ENCODE measurements at places on chromosomes 3 and 15.

DNA sequence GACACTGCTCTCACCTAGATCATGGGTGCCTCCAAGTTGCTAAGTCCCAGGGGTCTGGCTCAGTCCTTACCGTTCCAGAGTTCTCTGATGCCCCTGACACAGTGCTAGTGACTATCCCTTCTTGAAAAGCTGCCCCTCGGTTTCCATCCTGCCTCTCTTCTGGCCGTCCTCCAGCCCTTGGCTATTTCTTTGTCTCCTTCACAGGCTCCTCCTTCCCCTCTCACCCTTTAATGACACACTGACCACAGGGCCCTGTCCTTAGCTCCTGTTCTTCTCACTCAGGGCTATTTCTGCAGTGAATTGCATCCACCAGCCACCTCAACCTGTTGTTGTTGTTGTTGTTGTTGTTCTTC, 31.1 kb downstream of the SLC28A1 start:
- no peak for DNase-seq

- peak; percentile 39 for DNase-seq
Observed at GRCh38 chr3:125512135-125512920, 7.7 kb downstream of the SNX4 start.

DNA sequence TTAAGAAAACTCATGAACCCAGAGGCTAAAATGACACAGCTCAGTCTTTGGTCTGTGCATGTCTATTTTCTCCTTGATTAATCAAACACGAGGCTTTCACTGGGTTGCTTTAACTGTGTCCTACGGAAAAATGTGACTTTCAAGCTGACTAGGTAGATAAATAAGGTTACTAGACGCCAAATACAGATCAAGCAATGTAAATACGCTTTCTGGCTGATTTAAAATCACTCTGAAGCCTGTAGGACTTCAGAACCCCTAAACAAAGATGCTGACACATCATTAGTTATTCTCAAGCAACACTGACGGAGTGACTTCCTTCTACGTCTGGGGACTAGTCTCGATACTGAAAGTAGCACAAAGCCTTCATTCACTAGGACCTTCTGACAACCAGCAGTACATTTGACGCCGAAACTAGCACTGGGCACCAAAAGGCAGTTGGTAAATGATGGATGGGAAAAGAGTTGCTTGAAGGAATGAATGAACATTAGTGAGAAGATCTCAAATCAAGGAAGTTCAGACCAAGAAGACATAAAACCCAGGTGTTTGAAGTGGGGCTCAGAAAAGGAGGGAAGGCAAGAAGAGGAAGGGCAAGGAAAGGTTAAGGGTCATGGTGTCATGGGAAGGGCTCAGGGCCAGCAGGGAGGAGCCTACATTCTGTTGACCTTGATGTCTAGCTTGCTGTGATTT, 67.1 kb upstream of the CDV3 start:
- DNase-seq, result no peak

DNA sequence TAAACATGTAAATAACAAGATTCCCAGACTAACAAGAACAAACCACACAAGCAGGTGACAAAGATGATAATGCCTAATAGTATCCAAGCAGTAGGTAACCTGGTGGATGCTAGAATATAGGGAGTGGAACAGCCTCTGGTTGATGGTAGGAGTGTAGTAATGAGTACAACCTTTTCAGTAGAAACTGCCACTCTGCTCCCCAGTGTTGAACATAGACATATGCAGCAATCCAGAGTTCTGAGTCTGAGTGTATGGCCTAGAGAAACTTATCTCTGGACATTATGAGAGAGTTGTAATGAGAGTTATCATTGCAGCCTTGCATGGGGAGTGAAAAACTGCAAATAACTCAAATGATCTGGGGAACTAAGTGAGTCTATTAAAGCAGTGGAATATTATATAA, 76.1 kb upstream of the ACAD9 start:
- no peak for DNase-seq

DNA sequence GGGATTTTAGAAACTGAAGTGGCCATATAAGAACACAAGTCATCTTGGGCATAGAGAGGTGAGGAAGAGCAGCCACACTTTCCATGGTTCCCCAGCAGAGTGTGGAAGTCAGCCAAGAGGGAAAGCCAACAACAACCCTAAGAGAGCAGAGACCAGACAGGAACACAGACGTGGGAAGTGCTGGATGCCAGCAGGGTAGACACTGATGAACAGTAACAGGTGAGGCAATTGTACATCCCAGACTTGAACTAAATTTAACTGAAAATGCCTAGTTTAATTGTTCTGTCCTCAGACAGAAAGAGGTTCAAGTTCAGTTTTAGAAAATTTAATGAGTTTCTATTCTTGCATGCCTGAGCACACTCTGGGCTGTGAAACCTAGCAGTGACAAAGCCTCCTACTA, 212.1 kb downstream of the ATP8B4 start:
- DNase-seq, result no peak

DNA sequence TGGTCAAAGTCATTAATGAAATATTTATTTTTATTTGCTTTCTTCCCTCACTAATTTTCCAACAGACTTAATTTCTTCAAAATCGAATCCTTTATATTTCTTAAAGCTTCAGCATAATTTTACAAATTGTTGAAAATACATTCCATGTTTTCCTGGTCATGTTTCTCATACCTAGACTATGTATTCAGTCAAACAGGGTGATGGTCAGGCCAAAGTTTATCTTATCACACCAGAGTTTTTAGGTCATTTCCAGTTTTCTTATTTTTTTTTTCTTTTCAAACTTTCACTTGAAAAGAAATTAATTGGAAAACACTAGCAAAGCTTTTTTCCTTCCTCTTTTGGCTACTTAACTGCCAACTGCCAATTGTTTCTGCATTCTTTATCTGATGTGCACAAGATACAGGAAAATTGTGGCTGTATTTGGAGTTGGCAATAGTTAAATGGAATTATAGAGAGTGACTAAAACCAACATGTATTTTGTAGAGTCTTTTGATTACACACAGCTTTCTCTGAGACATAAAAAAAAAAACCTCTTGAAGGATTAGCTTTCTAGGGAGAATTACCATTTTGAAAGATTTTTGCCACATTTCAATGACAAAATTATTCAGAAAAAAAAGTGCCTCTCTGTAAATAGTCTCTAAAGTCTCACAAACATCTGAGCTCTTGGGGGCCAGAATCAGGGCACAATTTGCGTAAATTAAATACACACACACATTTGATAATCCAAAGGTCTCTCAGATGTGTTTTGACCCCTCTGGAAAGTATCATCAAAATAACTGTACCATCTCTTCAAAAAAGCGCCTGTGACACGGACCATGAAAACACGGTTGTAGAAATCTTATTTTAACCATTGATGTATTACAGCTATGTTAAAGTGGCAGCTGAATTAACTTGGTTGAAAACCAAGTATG, 603.2 kb upstream of the KCNMB2 start:
- DNase-seq, result no peak

GRCh38 chr15:42511007-42511391, 15.6 kb downstream of the SNAP23 start:
- DNase-seq, result no peak

- no peak for DNase-seq
Observed at GRCh38 chr3:175338775-175339535, 479.8 kb downstream of the NAALADL2 start.

Measured in activated naive CD4-positive, alpha-beta T cell treated with anti-CD3 and anti-CD28 coated beads, Interleukin-2, amount 50 U/mL, for 16 hours (primary cell).